Foreskin fibroblast (primary cell): ENCODE measurements at places on chromosomes 2 and 18.

DNA sequence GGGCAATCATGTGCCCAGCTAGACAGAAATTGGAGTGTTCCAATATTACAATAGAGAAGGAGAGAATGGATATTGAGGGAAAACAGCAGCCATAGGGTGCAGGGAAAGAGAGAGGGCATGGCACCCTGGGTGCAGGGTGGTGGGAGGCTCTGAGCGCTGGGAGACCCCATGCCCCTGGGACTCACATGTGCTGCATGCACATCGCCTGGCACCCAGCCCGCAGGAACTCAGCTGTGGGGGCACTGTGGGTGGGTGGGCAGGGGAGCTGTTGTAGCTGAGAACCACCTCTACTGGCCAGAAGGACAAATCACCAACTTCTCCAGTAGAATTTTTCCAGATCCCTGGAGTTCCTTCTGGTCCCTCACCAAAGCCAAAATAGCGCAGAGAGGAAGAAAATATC is 7.2 kb upstream of the NEURL3 start:
- DNase-seq: no peak

GRCh38 chr2:173553593-173553992 is 198.9 kb downstream of the CDCA7 start:
- peak; percentile 88 for DNase-seq

GRCh38 chr18:57744211-57744694 is 58.9 kb downstream of the ATP8B1 start:
- no peak for DNase-seq

DNA sequence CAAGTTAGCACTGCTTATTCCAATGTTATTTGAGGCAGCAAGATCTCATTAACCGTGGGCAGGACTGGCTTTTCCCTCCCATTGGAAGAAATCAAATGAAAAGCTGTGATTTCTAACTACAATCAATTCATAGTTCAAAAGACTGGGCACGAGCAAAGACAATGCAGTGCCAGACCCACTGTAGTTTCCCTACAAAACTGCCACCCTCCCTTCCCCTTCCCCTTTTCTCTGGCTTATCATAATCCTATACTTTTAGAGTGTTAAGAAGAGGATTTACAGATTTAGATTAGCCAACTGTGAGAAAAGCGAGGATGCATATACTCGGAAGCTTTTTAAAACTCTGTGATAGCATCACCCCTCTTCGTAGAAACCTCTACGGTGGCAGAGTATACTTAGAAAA is 260.4 kb downstream of the STK39 start:
- DNase-seq: no peak

GRCh38 chr18:77023102-77023782 is 109.3 kb downstream of the MBP start:
- DNase-seq: no peak
